ENCODE measurements at places on chromosomes 4 and X.

DNA sequence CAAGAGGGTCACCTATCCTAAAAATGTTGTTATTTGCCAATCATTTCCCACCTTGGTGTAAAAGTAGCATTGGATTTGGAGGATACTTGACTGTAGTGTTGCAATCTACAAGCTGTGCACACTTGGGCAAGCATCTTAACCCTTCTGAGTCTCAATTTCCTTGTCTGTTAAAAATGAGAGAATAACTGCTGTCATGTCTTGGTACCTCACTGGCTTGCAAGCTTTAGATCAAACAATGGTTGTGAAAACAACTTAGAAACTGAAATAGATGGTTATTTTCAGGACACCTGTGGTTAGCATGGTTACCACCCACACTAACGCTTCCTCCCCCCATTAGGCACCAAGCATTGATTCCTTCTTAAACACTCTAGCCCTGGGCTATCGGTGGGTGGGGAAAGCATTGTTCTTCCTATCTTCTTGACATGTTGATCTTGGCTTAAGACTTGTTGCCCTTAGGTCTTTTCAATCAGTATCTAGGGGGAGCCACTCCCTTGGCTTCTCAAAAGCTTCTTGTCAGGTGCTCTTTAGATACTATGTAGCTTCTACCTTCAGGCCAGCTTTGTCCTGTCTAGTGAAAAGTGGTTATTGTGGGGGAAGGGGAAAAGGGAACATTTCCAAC, 10.6 kb upstream of the AMOT start:
- peak; percentile 51 for DNase-seq

- DNase-seq = no peak
Observed at GRCh38 chr4:170089274-170089667, 485 bp downstream of the AADAT start.

DNA sequence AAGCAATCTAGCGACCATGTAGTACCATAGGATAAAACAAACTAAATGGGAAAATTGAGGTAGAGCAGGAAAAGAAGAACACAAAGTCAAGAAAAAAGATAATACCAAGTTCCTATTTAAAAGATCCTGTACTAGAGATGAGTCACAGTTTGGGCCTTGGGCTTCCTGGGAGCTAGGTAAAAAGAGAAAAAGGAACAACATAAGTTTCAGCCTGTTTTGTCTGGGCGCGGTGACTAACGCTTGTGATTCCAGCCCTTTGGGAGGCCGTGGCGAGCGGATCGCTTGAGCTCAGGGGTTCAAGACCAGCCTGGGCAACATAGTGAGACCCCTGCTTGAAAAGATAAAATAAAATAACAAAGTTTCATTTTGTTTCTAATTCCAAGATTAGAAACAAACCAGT, 14.0 kb upstream of the TMEM156 start:
- no peak for DNase-seq

DNA sequence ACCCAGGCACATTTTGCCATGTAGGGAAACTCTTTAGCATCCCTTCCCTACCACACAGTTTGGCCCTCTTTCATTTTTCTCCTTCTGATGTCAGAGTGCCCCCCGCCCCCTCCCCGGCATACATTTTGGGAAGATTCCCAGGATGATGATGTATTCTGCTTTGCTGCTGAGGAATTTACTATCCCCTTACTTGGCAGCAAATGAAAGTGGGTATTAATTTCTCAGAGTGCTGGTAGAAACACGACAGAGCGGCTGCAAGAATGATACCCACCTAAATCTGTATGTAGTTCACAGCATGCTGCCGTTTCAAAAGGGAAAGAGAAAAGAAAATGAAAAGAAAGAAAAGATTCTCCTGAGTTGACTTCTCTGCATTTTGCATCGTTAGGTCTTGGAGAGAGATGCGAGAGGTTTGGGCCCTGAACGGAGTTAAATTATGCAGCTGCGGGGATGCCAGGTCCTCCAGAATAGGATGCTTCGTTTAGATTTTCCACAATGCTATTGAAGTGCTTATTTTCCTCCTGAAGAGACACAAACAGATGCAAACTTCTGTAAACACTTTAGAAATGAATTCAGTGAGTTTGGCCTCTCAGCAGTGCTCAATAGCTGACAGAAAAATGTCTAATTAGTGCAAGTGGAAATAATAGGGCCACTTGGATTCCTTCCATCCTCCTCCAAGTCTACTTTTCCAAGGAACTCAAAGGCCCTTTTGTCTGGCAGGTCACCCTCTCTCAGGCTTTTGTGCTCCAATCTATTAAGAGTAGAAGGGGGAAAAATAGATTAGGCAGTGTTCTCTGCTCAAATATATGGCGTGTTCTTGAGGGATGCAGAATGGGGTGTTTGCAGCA, 106.2 kb downstream of the ALPK1 start:
- DNase-seq = no peak

GRCh38 chr4:54228961-54229501, at the start of gene PDGFRA:
Gene PDGFRA, plus strand, starts transcription at chr4:54229293. Its CDS starts 29,476 bp downstream, at chr4:54258769.
- no peak for DNase-seq

DNA sequence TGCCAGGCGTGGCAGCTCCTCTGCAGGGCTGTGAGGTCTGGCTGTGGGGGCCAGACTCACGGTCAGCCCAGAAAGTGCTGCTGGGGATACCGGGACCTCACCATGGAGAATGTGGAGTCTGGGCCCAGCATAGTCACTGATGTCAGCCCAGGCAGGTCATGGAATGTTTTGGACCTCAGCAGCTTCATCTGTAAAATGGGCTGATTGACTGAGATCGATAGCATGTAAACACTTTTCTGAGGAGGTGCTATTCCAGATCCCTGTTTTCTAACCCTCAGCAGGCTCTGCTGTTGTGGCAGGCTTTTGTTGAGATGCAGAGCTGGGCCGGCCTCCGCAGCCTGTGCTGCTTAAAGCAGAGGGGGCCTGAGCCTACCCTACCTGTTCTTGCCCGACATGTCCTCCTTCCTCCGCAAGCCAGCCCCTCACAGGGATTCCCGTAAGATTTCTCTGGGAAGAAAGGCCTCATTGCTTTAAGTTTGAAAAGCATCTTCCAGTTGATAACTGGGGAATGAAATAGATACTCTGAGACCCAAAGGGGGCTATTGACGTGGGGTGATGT, 38.3 kb upstream of the HGFAC start:
- DNase-seq = no peak

DNA sequence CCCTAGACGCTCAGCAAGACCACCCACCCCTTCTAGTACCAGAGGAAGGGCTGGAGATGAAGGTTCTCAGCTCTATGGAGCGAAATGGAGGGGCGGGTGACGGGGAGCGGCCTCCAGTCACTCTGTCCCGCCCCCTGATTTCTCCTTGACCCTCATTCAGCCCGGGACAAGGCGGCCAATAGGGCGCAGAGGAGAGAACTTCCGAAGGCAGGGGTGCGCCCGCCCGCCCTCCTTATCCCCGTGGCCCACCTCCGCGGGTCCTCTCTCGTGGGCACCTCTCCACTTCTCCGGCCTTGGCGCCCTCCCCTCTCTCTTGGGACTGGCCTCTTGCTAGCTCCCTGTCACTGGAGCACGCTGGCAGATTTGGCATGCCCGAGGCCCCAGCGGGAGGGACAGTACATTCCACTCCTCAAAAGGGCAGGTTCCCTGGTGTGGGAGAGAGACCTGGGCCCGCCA, 1.1 kb upstream of the SEPTIN6 start:
- DNase-seq = no peak

DNA sequence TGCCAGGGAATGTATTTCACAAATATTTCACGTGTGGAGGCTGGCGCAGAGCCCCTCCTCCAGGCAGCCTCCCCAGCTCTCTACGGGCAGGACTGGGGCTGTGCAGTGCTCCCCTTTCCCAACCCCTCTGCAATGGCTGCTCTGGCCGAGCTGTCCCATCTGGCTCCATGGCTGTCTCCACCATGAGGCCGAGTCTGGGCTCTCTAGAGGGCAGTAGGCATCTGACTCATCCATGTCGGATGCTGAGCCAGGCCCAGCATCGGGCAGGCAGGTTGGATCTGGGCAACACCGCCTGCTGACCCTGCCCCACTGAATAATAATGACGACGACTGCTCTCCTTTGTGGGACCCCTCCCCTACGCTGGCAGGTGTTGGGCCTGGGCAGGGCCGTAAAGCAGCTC, 11.0 kb upstream of the SH3TC1 start:
- DNase-seq = no peak

- DNase-seq = no peak
Observed at GRCh38 chr4:165302658-165303057, 24.8 kb upstream of the MSMO1 start.

DNA sequence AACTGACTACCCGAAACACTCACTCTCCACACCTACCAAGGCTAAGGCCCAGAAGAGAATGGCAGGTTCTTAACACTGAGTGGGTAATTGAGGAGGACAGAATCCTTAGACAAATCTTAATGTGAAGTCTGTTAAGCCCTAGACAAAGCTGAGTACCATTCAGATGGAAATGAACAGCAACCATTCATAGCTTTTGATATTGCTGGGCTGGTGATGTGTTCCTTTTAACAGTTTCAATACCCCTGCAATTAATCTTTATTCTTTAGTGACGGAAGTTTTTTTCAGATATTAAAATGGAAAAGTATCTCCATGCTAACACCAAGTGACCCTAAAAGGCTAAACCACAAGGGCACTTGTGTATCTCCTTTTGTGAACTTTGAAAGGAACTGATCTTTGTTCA, 334.9 kb downstream of the OPHN1 start:
- no peak for DNase-seq

DNA sequence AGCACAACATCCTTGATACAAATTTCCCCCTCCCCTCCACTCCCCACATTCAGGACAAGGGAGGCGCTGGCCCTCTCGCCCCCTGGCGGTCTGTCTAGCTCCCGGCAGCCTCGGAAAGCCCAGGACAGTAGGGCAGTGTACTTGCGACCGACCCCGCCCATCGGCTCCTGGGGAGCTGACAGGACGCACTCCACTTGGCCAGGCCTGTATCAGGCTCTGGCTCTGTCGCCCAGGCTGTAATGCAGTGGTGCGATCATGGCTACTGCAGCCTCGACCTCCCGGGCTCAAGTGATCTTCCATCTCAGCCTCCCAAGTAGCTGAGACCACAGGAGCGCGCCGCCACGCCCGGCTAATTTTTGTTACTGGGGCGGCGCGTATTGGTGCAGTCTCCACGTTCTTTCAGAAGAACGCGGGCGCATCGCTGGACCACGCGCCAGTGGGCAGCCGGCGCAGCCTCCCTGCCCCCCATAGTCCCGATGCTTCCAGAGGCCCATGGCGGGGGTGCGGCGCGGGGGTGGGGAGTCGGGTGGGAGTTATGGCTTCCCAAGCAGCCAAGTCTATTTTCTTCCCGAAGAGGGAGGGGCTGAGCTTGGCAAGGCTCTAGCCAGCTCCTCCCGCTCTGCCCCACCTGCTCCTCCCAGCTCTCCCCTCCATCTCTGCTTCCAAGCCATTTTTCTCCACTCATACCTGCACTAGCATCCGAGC, 7.8 kb upstream of the AKAP14 start:
- DNase-seq = peak; percentile 46

Measured in GM06990 (cell line).